ENCODE measurements at places on chromosomes 7 and 10. TPM values are rescaled to one million over a fixed set of nuclear protein-coding genes. Genes with fewer than 3 reads are reported as not detected.

Gene CALCR
- total RNA-seq: 0.10 TPM

Gene C10orf62
- 0.32 TPM for total RNA-seq

Gene CYP2E1
- total RNA-seq: 1.5 TPM

Gene TBXAS1
- total RNA-seq: 1.4 TPM

Gene HOXA3
- 9.2 TPM for total RNA-seq

Gene KLLN
- total RNA-seq: 1.4 TPM

Gene FGL2
- total RNA-seq: not detected

Gene LGI1
- total RNA-seq: not detected

GRCh38 chr10:13769946-13770345 lies 183.2 kb downstream of the PRPF18 start:
- no peaks in the 10 kb centered on the region for H3K36me3 ChIP-seq
- peaks cover 2% of the 10 kb centered on the region for H3K27me3 ChIP-seq
- H3K4me1 ChIP-seq: no peaks in the 10 kb centered on the region
- H3K27ac ChIP-seq: no peak overlapping the region
- no peak for DNase-seq
- H3K4me3 ChIP-seq: no peak overlapping the region

- H3K27me3 ChIP-seq: no peaks in the 10 kb centered on the region
- peaks cover 9% of the 10 kb centered on the region for H3K4me1 ChIP-seq
- no peak for DNase-seq
- H3K27ac ChIP-seq: peak overlapping the region; percentile 79
- H3K36me3 ChIP-seq: peaks cover 4% of the 10 kb centered on the region
- H3K4me3 ChIP-seq: peak overlapping the region; percentile 88
These were observed 660 bp downstream of the SUV39H2 start for GRCh38 chr10:14879124-14879927.

- no peak for DNase-seq
- H3K27ac ChIP-seq: no peak overlapping the region
- H3K4me3 ChIP-seq: no peak overlapping the region
- H3K27me3 ChIP-seq: no peaks in the 10 kb centered on the region
- H3K4me1 ChIP-seq: no peaks in the 10 kb centered on the region
These were observed 307.4 kb upstream of the LRGUK start for GRCh38 chr7:133819695-133820094.

GRCh38 chr7:153381275-153382040 lies 621.9 kb downstream of the ACTR3B start:
- no peaks in the 10 kb centered on the region for H3K36me3 ChIP-seq
- no peak overlapping the region for H3K27ac ChIP-seq
- DNase-seq: no peak
- no peaks in the 10 kb centered on the region for H3K4me1 ChIP-seq
- H3K27me3 ChIP-seq: no peaks in the 10 kb centered on the region

DNA sequence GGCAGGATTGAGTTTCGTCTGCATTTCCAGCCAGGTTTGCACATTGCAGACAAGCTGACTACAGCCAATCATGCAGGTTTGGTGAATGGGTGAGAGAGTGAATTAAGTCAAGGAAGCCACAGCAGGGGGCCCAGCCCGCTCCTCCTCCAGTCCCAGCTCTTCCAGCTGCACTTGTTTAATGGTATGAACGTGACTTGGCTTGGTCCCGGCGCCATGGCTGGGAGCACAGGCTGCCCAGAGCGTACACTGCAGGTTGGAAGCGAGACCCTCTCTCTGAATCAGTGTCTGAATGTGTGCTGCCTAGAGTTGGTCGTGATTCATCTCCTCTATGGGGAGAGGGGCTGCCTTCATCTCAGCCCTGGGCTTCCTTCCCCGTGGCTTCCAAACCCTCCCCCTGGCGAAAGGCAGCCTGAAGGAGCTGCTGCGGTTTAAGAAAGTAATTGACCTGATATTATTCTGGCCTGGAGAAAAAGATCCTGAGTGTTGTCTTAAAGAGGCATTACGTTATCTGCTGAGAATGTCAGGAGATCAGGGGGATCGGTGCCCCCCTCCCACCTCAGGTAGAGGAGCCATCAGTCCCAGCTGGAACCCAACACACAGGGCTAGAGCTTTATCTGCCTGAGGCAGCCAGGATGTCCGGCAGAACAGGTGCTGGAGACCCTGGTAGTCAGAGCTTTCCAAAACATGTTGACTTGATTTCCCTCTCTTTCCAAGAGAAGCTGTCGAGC lies 132.1 kb downstream of the COL26A1 start:
- no peak overlapping the region for H3K27ac ChIP-seq
- H3K27me3 ChIP-seq: no peaks in the 10 kb centered on the region
- no peak for DNase-seq
- H3K4me1 ChIP-seq: no peaks in the 10 kb centered on the region
- no peak overlapping the region for H3K4me3 ChIP-seq

GRCh38 chr7:41590986-41591385 lies 111.9 kb downstream of the INHBA start:
- no peaks in the 10 kb centered on the region for H3K27me3 ChIP-seq
- no peaks in the 10 kb centered on the region for H3K4me1 ChIP-seq
- no peak overlapping the region for H3K27ac ChIP-seq
- no peak overlapping the region for H3K4me3 ChIP-seq

GRCh38 chr10:48493083-48493871 lies 111.6 kb downstream of the ARHGAP22 start:
- DNase-seq: no peak
- H3K27me3 ChIP-seq: no peaks in the 10 kb centered on the region
- H3K4me3 ChIP-seq: no peak overlapping the region
- H3K4me1 ChIP-seq: peaks cover 10% of the 10 kb centered on the region

DNA sequence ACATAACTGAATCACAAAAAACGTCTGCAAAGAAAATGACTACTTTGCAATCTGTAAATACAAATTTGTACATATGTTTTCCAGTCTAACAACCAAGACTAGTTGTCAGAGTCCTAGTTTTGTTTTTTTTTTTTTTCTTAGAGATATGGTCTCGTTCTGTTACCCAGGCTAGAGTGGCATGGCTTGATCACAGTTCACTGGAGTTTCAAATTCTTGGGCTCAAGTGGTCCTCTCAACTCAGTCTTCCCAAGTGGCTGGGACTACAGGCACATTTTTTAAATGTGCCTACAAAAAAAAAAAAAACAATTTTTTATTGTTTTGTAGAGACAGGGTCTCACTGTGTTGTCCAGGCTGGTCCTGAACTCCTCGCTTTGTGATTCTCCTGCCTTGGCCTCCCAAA lies 70.8 kb downstream of the ORC5 start:
- no peaks in the 10 kb centered on the region for H3K36me3 ChIP-seq
- H3K27me3 ChIP-seq: no peaks in the 10 kb centered on the region
- no peak for DNase-seq

DNA sequence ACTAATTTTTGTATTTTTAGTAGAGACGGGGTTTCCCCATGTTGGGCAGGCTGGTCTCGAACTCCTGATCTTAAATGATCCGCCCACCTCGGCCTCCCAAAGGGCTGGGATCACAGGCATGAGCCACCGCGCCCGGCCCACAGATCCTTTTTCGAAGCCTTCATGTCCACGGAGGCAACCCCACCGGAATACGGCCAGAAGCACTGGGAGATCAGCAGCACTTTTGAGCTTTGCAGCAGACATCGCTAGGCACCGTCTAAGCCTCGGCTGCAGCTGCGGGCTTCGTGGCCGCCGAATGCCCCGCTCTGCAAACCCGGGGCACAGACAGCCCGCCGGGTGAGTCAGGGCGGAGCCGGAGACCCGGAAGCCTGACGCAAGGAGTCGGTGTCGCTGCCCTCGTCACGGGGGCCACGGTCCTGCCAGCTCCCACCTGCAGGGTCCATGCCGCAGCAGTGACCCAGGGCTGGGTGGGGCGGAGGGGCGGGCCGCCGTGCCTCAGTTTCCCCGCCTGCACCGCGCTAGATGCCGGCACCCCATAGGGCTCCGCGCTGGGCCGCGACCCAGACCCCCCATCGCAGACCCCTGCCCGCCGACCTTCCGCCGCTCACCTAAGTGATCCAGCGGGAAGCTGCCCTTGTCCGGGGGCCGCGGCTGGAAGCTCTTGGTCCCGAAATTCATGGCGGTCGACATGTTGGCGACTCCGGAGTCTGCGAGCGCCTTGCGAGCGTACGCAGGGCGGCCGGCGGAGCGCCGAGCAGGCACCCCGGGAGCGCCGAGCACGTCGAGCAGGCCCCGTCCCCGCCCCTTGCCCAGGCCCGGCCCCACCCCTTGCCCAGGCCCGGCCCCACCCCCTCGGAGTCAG lies at the start of gene COX19:
TSS of gene COX19 (minus strand) at position 730 of the 862 bp plus-strand sequence. CDS start at position 690, 40 bp downstream.
- peak within 1 kb of the TSS; percentile 97 for H3K4me3 ChIP-seq
- H3K27ac ChIP-seq: peak within 1 kb of the TSS; percentile 79
- no peaks in the 10 kb centered on the region for H3K27me3 ChIP-seq
- H3K36me3 ChIP-seq: peaks cover 18% of the 10 kb centered on the region
- H3K4me1 ChIP-seq: peaks cover 5% of the 10 kb centered on the region

DNA sequence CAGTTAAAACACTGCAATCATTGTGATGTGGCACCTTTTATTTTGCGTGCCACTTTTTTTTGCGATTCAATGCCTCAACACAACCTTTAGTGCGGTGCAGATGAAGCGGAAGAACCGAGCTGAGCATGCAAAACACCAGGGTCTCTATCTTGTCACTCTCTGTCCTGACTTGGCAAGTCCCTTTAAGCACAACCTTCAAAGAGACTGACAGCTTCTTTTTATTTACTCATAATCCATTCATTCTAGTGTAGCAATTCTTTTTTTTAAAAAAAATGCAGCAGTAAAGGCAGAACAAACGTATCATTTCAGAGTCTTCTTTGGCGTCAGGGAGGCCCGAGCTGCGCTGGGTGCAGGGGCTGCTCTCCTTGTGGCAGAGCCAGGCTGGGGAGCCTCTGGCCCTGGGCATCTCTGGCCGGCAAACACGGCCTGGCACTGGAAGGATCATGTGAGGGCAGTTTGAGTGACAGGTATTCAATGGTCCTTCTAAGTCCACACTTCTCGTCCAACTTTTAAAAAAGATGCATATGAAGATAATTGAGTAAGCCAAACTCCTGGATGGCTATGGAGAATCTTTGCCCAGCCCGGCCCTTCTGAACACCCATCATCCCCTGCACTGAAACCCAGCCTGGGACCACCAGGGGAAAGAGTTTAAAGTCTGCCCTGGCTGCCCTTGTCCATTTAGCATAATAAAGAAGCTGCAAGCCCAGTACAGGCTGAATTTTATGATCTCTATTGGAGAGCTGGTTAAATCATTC lies 3.9 kb downstream of the PTF1A start:
- no peak for DNase-seq
- no peak overlapping the region for H3K4me3 ChIP-seq
- peaks cover 1% of the 10 kb centered on the region for H3K27me3 ChIP-seq
- H3K36me3 ChIP-seq: no peaks in the 10 kb centered on the region
- no peak overlapping the region for H3K27ac ChIP-seq

GRCh38 chr10:29636178-29636577 lies 1.4 kb upstream of the SVIL start:
- no peak overlapping the region for H3K4me3 ChIP-seq
- DNase-seq: no peak
- peaks cover 47% of the 10 kb centered on the region for H3K4me1 ChIP-seq
- peak overlapping the region; percentile 47 for H3K27ac ChIP-seq
- H3K36me3 ChIP-seq: no peaks in the 10 kb centered on the region

- peaks cover 2% of the 10 kb centered on the region for H3K36me3 ChIP-seq
- no peaks in the 10 kb centered on the region for H3K27me3 ChIP-seq
- DNase-seq: no peak
- H3K4me1 ChIP-seq: no peaks in the 10 kb centered on the region
- no peak overlapping the region for H3K4me3 ChIP-seq
These were observed 32.9 kb downstream of the RNF32 start for GRCh38 chr7:156673454-156673853.

- H3K4me1 ChIP-seq: no peaks in the 10 kb centered on the region
- no peaks in the 10 kb centered on the region for H3K27me3 ChIP-seq
- H3K4me3 ChIP-seq: no peak overlapping the region
These were observed 9.3 kb downstream of the DIP2C start for GRCh38 chr10:680146-680545.
